ENCODE measurements at places on chromosomes 1 and 21. TPM values are rescaled to one million over a fixed set of nuclear protein-coding genes. Genes with fewer than 3 reads are reported as not detected.

- no peaks in the 10 kb centered on the region for H3K36me3 ChIP-seq
- no peaks in the 10 kb centered on the region for H3K27me3 ChIP-seq
- no peaks in the 10 kb centered on the region for H3K4me1 ChIP-seq
- no peak overlapping the region for H3K4me3 ChIP-seq
- DNase-seq, result no peak
Observed at GRCh38 chr1:201094832-201095231, 17.4 kb downstream of the CACNA1S start.

GRCh38 chr21:34790341-34790740 lies 121.5 kb downstream of the CLIC6 start:
- H3K4me3 ChIP-seq, result no peak overlapping the region
- peaks cover 4% of the 10 kb centered on the region for H3K4me1 ChIP-seq
- H3K27me3 ChIP-seq, result no peaks in the 10 kb centered on the region

- H3K36me3 ChIP-seq, result no peaks in the 10 kb centered on the region
- H3K4me1 ChIP-seq, result no peaks in the 10 kb centered on the region
- no peak for DNase-seq
Observed at GRCh38 chr21:44695184-44695583, 1.8 kb upstream of the KRTAP10-12 start.

DNA sequence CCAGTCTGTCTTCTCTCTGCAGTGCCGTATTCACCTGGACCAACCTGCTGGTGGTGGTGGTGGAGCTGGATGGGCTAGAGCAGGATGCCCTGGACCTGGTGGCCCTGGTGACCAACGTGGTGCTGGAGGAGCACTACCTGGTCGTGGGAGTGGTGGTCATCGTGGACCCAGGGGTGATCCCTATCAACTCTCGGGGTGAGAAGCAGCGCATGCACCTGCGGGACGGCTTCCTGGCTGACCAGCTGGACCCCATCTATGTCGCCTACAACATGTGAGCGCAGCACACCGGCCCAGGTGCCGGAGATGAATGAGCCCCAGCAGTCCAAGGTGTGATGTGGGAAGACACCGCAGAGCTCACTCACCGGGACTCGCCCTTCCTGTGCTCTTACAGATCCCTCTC lies 37.5 kb downstream of the S100B start:
- DNase-seq, result no peak
- H3K4me1 ChIP-seq, result no peaks in the 10 kb centered on the region
- no peak overlapping the region for H3K27ac ChIP-seq
- no peak overlapping the region for H3K4me3 ChIP-seq
- peaks cover 19% of the 10 kb centered on the region for H3K36me3 ChIP-seq

DNA sequence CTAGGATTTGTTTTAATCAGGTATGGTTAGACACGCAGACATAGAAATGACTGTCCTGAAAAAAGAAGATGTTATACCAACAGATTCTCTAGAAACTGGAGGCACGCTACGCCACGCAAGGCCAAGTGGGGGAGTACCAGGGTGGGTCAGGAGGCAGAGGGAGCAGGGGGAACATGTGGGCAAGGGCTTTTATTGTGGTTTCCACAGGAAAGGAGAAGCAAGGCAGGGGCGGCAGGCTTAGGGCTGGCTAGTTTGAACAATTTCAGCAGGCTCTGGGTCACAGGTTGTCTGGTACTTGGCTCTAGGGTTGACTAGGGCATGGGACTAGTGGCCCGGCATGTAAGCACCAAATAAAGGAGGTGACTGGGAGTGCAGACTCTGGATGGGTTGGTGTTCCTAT lies 7.2 kb downstream of the MTARC2 start:
- peaks cover 7% of the 10 kb centered on the region for H3K36me3 ChIP-seq
- H3K27me3 ChIP-seq, result no peaks in the 10 kb centered on the region
- no peak for DNase-seq
- no peak overlapping the region for H3K27ac ChIP-seq
- H3K4me3 ChIP-seq, result no peak overlapping the region
- peaks cover 15% of the 10 kb centered on the region for H3K4me1 ChIP-seq

DNA sequence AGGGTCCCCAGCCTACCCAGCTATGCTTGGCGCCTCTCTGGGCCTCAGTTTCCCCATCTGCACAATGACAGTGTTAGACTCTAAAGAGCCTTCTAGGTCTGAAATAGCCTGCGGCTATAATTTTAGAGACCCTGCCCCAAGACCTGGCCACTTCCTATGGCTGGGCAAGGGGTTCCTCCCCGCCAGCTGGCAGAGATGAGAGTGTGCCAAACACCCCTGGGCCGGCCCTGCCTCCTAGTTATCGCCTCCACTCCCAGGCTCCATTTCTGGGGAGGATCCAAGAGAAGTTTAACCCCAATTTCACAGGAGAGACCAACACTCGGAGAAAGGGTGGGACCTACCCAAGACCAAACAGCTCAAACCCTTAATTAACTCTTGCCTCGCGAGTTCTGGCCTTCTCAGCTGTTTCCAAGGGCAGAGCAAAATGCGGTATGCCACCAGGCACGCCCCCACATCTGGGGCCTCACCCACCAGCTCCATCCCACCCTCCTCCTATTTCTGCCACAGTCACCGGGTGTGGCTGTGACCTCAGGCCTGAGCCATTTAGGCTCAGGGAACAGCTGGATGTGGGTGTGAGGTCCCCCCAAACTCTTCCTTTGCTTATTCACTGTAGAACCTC lies 35.7 kb downstream of the TTC39A start:
- no peaks in the 10 kb centered on the region for H3K36me3 ChIP-seq
- H3K27ac ChIP-seq, result no peak overlapping the region
- no peaks in the 10 kb centered on the region for H3K27me3 ChIP-seq
- no peak overlapping the region for H3K4me3 ChIP-seq
- DNase-seq, result no peak

GRCh38 chr1:179889589-179889988 lies 7.5 kb downstream of the TOR1AIP1 start:
- H3K4me3 ChIP-seq, result no peak overlapping the region
- no peak for DNase-seq
- H3K27ac ChIP-seq, result no peak overlapping the region
- H3K4me1 ChIP-seq, result peaks cover 20% of the 10 kb centered on the region
- no peaks in the 10 kb centered on the region for H3K27me3 ChIP-seq

DNA sequence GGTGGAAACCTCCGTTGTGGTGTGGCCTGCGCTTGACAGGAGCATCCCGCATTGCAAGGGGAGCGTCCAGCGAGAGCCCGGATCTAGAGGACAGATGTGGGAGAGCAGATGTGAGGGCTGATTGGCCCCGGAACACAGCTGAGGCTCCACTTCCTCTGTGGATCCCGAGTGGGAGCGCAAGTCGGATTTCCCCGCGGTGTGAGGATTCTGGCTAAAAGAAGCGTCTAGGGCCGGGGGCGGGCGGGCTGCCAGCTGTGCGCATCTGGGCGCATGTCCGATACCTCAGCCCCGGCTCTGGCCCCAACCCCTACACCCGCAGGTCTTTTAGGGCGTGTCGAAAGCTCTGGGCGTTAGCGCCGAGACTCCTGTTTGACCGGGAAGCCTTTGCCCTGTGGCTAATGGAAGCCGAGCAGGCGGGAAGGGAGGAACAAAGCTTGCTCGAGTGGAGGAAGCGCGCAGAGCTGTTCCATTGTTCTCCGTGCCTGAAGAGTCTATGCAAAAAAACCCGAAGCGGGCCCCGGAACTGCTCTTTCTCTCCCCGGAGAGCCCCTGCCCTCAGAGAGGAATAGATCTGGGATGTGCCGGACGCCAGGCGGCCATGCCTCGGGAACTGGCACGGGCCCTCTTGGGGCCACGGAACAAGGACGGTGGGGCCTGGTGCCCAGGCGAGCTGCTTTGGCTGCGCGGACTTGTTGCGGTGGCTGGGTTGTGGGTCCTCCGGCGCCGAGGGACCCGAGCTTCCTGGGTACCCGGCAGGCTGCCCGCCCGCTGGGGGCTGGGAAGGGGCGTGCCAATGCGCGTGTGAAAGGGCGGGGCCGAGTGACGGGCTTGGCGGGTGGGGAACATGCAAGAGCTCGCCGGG lies 111.1 kb downstream of the NAV1 start:
- peak overlapping the region; percentile 79 for H3K4me3 ChIP-seq
- H3K27ac ChIP-seq, result peak overlapping the region; percentile 82
- peaks cover 4% of the 10 kb centered on the region for H3K36me3 ChIP-seq
- peaks cover 83% of the 10 kb centered on the region for H3K4me1 ChIP-seq
- peak; percentile 87 for DNase-seq

DNA sequence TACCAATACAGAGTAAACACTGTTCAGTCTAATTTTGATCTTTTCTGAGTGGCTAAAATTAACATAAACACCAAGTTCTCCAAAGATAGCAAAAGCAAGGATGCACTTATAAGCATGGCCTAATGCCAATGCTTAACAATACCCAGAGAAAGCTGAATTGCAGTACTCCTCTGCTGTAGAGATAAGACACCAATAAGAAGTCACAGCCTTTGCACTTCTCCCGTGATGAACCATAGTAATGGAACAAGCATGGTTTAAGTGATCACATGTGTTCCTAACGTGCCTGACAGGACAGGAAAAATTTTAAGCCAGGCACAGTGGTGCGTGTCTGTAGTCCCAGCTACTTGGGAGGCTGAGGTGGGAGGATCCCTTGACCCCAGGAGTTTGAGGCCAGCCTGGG lies 5.6 kb downstream of the PRDX1 start:
- H3K4me3 ChIP-seq, result no peak overlapping the region
- DNase-seq, result no peak
- peaks cover 75% of the 10 kb centered on the region for H3K36me3 ChIP-seq

GRCh38 chr1:221704306-221704705 lies 37.6 kb downstream of the DUSP10 start:
- H3K4me1 ChIP-seq, result no peaks in the 10 kb centered on the region
- DNase-seq, result no peak
- peaks cover 39% of the 10 kb centered on the region for H3K36me3 ChIP-seq
- peak overlapping the region; percentile 81 for H3K27ac ChIP-seq

- H3K27me3 ChIP-seq, result no peaks in the 10 kb centered on the region
- no peaks in the 10 kb centered on the region for H3K36me3 ChIP-seq
- peak; percentile 81 for DNase-seq
- H3K27ac ChIP-seq, result peak overlapping the region; percentile 92
- H3K4me1 ChIP-seq, result peaks cover 68% of the 10 kb centered on the region
Observed at GRCh38 chr1:2526824-2527555, 594 bp upstream of the PANK4 start.

- peak overlapping the region; percentile 52 for H3K4me3 ChIP-seq
- peaks cover 20% of the 10 kb centered on the region for H3K4me1 ChIP-seq
- no peaks in the 10 kb centered on the region for H3K27me3 ChIP-seq
- no peak for DNase-seq
Observed at GRCh38 chr1:227437495-227438008, 119.3 kb upstream of the CDC42BPA start.

DNA sequence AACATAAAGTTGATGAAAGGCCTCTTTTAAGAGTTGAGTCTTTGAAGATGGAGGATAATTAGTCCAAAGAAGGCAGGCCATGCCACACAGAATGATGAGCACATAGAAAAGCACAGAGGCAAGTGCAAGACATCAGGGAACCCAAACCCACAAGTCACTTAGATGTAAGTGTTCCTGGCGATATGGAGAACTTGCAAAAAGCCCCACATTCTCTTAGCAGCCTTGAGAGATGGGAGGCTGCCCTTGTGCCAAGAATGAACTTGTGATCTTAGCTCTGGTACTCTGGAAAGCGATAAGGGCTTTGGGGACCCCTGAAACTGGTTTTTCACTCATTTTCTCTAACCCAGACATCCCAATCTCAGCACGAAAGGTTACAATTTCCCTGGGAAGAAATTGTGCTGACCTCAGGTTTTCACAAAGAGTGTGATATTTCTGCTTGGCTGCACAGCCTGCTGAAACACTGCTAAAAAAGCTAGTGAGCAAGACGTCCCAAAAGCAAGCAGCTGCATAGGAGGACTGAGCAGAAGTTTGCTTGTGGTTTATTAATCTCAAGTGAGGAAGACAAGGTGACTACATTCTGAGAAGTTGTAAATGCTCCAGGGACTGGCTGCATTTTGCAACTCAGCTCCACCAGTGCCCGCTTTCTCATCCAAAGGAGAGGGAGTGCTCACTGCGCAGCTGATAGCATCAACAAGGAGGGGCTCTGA lies 496.9 kb upstream of the CAMK1G start:
- H3K36me3 ChIP-seq, result no peaks in the 10 kb centered on the region
- no peak for DNase-seq

GRCh38 chr1:188706742-188707141 lies 1770.9 kb downstream of the BRINP3 start:
- DNase-seq, result no peak
- no peaks in the 10 kb centered on the region for H3K36me3 ChIP-seq
- no peaks in the 10 kb centered on the region for H3K4me1 ChIP-seq
- no peak overlapping the region for H3K4me3 ChIP-seq

DNA sequence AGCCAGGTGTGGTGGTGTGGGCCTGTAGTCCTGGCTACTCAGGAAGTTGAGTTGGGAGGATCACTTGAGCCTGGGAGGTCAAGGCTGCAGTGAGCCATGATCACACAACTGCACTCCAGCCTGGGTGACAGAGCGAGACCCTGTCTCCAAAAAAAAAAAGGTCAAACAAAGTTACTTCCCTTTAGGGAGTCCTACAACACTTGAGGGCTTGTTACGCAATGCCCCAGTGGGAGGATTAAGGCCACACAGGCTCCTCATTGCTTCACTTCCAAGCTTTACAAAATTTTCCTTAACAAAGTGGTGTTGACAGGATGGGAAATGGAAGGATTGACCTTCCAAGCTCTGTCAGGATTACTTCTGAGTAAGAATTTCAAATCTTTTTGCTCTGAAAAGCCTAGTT lies 6.2 kb upstream of the EXTL1 start:
- no peak overlapping the region for H3K4me3 ChIP-seq
- no peaks in the 10 kb centered on the region for H3K36me3 ChIP-seq
- H3K27me3 ChIP-seq, result no peaks in the 10 kb centered on the region
- H3K27ac ChIP-seq, result no peak overlapping the region
- DNase-seq, result no peak
- no peaks in the 10 kb centered on the region for H3K4me1 ChIP-seq

GRCh38 chr1:230307213-230307612 lies 118.9 kb downstream of the PGBD5 start:
- H3K27ac ChIP-seq, result no peak overlapping the region
- no peaks in the 10 kb centered on the region for H3K27me3 ChIP-seq
- H3K4me3 ChIP-seq, result no peak overlapping the region
- no peaks in the 10 kb centered on the region for H3K4me1 ChIP-seq

Gene HCRTR1
- not detected for total RNA-seq

Gene NR1I3
- not detected for total RNA-seq

Gene TSPAN2
- 6.3 TPM for total RNA-seq

Gene DMBX1
- total RNA-seq, result not detected

Gene GPR37L1
- not detected for total RNA-seq

Gene TNFRSF4
- total RNA-seq, result 1.8 TPM

Gene RAB42
- 13.1 TPM for total RNA-seq

Gene DIPK1A
- 11.6 TPM for total RNA-seq

Gene CYP4A22
- 0.75 TPM for total RNA-seq

Gene FAM131C
- 1.2 TPM for total RNA-seq

Gene OXCT2
- total RNA-seq, result 3.8 TPM

Gene BARHL2
- not detected for total RNA-seq

Gene SPRR3
- total RNA-seq, result not detected

Gene SPRR1A
- total RNA-seq, result not detected

Gene PLA2G2C
- total RNA-seq, result not detected
